ENCODE measurements at places on chromosomes 4 and X.

- DNase-seq: no peak
Observed at GRCh38 chrX:106631615-106632014, 19.8 kb downstream of the RADX start.

DNA sequence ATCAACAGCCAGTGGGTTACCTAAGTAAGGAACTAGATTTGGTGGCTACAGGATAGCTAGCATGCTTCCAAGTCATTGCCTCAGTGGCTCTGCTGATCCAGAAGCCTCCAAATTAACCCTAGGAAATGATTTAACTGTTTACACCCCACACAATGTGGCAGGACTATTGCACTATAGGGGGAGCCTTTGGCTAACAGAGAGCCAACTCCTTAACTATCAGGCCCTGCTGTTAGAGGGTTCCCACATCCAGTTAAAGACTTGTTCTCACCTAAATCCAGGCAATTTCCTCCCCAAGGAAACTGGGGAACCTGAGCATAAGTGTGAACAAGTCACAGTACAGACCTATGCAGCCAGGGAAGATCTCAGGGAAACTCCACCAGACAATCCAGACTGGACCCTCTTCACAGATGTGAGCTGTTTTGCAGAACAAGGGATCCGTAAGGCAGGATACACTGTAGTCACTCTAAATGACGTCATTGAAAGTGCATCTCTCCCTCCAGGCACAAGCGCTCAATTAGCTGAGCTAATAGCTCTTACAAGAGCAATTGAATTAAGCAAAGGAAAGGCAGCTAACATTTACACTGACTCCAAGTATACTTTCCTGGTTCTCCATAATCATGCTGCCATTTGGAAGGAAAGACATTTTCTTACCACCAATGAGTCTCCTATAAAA is 185.3 kb upstream of the SPOCK3 start:
- DNase-seq: no peak

DNA sequence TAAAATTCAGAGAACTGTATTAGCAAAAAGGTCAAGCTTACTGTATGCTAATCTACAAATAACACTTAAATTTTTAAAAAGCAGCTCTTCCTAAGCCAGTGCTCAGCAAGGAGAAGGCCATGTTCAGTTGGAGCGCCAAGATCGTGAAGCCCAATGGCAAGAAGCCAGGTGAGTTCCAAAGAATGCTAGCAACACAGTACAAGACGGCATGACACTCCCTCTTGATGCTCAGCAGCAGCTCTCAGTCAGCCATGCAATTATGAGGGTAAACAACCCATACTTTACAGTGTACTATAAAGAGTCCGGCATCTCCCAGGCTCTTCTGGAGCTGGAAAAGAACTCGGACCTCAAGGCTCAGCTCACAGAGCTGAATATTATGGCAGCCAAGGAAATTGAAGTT is 34.9 kb downstream of the STX18 start:
- no peak for DNase-seq

GRCh38 chr4:2043396-2044118 is 15.6 kb upstream of the NAT8L start:
- DNase-seq: no peak

DNA sequence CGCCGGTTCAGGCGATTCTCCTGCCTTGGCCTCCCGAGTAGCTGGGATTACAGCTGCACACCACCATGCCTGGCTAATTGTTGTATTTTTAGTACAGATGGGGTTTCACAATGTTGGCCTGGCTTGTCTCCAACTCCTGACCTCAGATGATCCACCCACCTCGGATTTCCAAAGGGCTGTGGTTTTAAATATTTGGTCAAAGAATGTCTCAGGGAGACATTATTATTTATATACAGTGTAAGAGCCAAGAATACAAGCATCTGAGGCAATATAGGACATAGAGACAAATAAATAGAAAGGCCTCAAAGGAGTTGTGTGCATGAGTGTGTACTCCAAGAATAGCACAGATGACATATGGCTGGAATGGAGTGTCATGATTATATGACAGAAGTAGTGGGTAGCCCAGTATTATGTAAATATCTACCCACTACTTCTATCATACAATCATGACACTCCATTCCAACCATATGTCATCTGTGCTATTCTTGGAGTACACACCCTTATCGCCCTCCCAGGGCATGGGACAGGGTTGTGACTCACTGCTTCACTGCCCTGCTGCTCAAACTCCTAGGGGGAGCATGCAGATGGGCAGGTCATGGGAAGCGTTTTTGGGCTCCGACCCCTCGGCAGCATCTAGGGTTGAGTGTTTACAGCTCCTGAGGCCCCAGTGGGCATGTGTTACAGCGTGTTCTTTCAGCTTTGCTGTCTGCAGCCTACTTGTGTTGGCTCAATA is 1649.8 kb upstream of the PCDH10 start:
- no peak for DNase-seq

Measured in stimulated activated CD4-positive, alpha-beta T cell treated with anti-CD3 and anti-CD28 coated beads, Interleukin-2, amount 100 ng/mL, for 4 hours (primary cell).